Astrocyte (in vitro differentiated cells and primary cell): ENCODE measurements at places on chromosomes 5 and 9.
A peak's percentile ranks its signal among the peaks of the same experiment; 100 is the strongest.

DNA sequence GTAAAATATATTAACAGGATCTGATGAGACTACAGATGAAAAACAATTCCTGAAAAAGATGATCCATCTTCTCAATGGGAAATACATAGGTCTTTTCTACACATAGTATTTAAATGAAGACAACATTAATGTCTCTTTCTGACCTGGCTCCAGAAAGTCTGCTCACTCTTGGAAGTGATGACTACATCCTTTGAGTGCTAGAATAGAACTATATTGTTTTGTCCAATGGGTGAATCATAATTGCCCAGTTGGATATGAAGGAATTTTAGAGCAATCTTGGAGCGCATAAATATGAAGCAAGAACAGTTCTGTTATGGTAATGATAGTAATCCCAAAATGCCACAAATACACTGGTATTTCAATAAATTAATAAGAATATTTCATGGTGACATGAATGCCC lies 322.1 kb downstream of the DEPDC1B start:
- DNase-seq, result no peak

GRCh38 chr5:23257656-23258055 lies 249.8 kb upstream of the PRDM9 start:
- DNase-seq, result no peak

- no peak for DNase-seq
Measured at GRCh38 chr5:57034201-57034916, 82.4 kb upstream of the MIER3 start.

DNA sequence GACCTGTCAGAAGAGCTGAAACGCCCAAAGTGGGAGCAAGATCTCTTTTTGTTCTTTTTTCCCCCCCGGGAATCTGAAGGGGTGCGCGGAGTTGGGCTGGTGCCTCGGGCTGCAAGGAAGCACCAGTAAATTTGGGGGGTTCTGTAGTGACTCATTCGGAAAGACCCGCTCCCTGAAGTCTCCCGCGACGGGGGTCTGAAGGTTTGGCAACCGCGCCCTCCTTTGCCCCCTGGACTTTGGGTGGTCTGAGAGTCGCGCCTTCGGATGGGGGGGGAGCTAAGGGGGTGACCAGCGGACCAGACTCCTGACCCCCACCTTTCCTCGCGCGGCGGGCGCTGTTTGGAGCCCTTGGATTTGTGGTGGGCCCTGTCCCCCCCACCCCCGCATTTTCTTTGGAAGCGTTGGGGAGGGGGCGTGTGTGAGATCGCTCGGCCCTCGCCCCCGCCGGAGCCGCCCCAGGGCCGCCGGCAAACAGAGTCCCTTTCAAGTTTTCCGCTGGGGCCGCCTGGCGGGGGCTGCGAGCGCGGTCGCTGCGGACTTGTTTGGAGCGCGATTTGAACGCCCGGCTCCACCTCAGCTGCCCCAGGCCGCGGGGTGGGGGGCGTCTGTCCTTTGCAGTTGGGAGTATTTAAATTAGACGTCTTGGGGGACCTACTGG lies 2.0 kb downstream of the CXXC5 start:
- DNase-seq, result no peak

- no peak for DNase-seq
Measured at GRCh38 chr5:23223846-23224245, 283.6 kb upstream of the PRDM9 start.

GRCh38 chr5:60226128-60226527 lies 332.6 kb upstream of the PDE4D start:
- DNase-seq, result no peak

DNA sequence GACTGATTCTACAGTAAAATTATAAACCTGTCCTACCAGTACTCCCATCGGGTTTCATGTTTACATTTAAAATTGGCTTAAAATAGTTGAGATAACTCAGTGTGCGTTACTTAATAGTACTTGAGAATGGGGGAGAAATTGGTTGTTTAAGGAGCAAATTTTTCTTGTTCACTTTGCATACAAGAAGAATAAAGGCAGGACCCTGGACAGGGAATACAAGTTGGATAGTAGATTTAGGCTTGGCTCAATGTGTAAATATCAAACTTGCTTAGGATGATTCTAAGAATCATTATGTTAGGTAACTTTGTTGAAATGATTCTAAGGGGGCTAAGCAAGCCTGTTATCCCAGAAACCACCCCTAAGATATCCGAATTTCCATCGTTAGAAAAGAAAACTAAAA lies 448.4 kb upstream of the TLE4 start:
- peak; percentile 18 for DNase-seq

DNA sequence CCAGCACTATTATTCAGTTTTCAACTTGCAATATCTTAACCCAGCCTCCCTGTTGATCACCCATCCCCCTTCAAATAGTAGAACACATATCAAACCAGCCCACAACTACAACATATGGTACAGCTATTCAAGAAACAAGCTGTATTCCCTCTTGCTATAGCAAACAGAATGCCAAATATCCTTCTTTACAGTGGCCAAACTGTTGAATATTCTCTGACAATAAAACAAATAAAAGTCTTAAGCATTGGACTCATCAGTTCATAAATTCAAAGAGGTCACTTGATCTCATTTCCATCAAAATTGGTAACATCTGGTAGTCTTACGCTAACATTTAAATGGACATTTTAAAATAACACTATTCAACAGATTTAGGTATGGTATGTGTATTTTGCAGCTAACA lies 350.8 kb downstream of the EFNA5 start:
- no peak for DNase-seq

GRCh38 chr5:179615203-179615602 lies 8.3 kb downstream of the HNRNPH1 start:
- no peak for DNase-seq

DNA sequence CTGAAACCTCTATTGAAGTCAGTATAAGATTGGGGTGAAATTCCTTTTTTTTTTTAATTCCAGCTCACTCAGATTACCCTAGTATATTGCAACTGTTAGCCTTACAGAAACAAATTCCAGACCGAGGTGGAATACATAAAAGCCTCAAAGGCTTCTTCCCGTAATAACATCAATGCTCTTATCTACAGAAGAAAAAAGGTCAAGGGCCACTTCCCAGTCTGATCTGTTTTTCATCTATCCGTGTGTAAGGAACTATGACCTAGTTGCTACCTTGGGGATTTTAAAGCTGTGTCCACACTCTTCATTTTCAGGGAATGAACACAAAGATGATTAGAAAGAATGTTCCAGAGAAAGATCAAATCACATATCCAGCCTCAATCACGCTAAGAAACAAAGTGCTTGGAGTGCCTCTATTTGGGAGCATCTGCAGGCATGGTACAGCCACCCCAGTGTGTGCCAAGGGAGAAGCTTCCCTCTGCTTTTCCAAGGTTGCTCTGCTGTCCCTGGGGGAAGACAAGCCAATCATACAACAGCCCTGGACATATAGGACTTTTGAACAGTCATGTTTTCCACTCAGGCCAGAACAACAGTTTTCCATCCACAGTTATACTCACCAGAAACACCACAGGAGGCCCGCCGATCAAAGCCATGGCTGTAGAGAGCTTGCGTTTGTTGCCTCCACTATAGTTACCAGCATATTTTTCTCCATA lies 23.5 kb downstream of the NIPSNAP3B start:
- no peak for DNase-seq

GRCh38 chr5:173391031-173391430 lies 62.8 kb upstream of the STC2 start:
- DNase-seq, result no peak

GRCh38 chr9:131465401-131465800 lies 37.3 kb upstream of the POMT1 start:
- no peak for DNase-seq

DNA sequence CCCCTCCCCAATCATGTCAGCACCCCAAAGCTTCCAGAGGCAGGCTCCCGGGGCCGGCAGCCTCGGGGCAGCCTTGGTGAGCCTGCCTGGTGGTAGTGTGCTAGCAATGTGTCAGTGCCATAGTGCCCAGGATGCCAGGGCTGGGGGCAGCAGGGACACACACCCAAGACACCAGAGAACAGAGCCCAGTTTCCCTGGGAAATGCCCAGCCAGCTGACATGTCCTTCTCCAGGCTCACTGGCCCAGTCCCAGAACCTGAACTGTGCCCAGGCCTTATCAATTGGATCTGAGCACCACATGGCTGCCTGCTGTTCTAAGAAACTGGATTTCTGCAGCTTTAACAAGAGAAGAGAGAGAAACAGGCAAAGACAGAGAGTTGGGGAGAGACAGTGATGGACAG lies 74.9 kb upstream of the LRRTM2 start:
- no peak for DNase-seq

GRCh38 chr5:160492565-160492964 lies 70.9 kb downstream of the PTTG1 start:
- DNase-seq, result peak; percentile 26
